ENCODE measurements at places on chromosomes 1 and 21. TPM values are rescaled to one million over a fixed set of nuclear protein-coding genes. Genes with fewer than 3 reads are reported as not detected.

The CDA gene
- total RNA-seq = 2.7 TPM

The KRTAP19-5 gene
- not detected for total RNA-seq

The TEKT2 gene
- total RNA-seq = 0.11 TPM

The TEX38 gene
- total RNA-seq = not detected

The NLRP3 gene
- total RNA-seq = 4.9 TPM

The ACKR1 gene
- not detected for total RNA-seq

The TLCD4 gene
- not detected for total RNA-seq

The MRPS15 gene
- 85.7 TPM for total RNA-seq

The RNU1-2 gene
- total RNA-seq = under 0.01 TPM

The ZNF697 gene
- 5.9 TPM for total RNA-seq

The FHAD1 gene
- not detected for total RNA-seq

The JMJD4 gene
- 46.3 TPM for total RNA-seq

The OR2L3 gene
- total RNA-seq = not detected

The MROH9 gene
- not detected for total RNA-seq

The NTPCR gene
- 11.8 TPM for total RNA-seq

The CHI3L2 gene
- total RNA-seq = 3.5 TPM

The TRIM67 gene
- total RNA-seq = not detected

The SELL gene
- total RNA-seq = not detected

The CELA2A gene
- not detected for total RNA-seq

The MED8 gene
- 58.9 TPM for total RNA-seq

The LCE1B gene
- total RNA-seq = not detected

The SIK1 gene
- 16.1 TPM for total RNA-seq

The DISP3 gene
- under 0.01 TPM for total RNA-seq

The OBSCN gene
- 8.5 TPM for total RNA-seq

The CD247 gene
- not detected for total RNA-seq

The VSIG8 gene
- 0.39 TPM for total RNA-seq

The EYA3 gene
- 16.1 TPM for total RNA-seq

The KIF26B gene
- total RNA-seq = 1.4 TPM

The ROR1 gene
- total RNA-seq = 97.8 TPM

The OPRD1 gene
- 0.79 TPM for total RNA-seq

The COL16A1 gene
- 26.6 TPM for total RNA-seq

The CCDC24 gene
- total RNA-seq = 5.5 TPM

The FAM20B gene
- total RNA-seq = 16.1 TPM

The UBL4B gene
- not detected for total RNA-seq

The LCE2B gene
- not detected for total RNA-seq

The TSPAN2 gene
- total RNA-seq = under 0.01 TPM

The FAM229A gene
- total RNA-seq = 3.9 TPM

The ZBTB8A gene
- total RNA-seq = 10.5 TPM

The AMY1C gene
- not detected for total RNA-seq

The PGLYRP3 gene
- total RNA-seq = not detected

The ZNF496 gene
- total RNA-seq = 34.7 TPM

The LMNA gene
- 1,013 TPM for total RNA-seq

The HMCN1 gene
- total RNA-seq = 0.39 TPM

Measured in placental epithelial cell (primary cell).